Astrocyte of the spinal cord (primary cell): ENCODE measurements at places on chromosomes 3 and 15.
A peak's percentile ranks its signal among the peaks of the same experiment; 100 is the strongest.

DNA sequence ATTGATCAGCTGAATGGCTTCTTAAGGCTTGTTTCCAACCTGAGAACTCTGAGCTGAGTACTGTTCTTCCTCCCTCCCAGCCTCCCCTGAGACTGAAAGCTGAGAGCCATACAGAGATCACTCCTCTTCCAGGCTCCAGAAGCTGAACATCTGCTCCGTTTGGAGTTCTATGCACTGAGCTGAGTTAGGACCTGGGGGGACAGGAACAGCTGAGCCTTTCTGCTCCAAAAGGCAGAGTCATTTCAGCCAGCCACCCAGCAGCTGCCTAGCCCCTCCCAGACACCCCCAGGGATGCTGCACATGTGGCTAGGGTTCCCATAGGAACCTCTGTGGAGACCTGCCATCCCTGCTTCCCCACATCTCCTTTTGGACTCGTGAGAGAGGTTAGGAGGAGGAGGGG, 64.2 kb upstream of the GLCE start:
- no peak for DNase-seq

DNA sequence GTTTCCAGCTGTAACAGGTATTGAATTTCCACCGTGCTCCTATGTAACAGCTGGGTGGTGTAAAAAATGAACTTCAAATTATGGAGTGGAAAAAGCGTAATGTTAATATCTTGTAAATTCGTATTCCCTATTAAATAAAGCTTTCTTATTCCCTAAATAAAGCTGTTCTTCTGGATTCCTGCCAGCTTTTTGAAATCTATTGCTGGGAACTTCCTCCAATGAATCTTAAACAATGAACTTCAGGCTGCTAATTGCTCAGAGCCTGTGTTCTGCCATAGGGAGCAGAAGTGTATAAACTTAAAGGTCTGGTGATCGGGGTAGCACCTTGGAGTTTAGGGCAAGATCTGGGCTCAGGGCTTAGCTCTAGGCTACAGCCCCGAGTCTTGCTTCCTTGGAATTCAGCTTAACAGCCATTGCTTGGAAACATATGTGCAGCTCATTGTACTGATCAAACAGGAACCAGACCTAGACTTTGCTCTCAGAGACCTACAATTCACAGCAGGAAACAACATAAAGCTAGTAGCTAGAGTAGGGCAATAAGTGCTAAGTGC, 1.4 kb downstream of the ARL14 start:
- no peak for DNase-seq

- DNase-seq = no peak
These were observed 65.4 kb upstream of the PEX5L start for GRCh38 chr3:180102134-180102533.

DNA sequence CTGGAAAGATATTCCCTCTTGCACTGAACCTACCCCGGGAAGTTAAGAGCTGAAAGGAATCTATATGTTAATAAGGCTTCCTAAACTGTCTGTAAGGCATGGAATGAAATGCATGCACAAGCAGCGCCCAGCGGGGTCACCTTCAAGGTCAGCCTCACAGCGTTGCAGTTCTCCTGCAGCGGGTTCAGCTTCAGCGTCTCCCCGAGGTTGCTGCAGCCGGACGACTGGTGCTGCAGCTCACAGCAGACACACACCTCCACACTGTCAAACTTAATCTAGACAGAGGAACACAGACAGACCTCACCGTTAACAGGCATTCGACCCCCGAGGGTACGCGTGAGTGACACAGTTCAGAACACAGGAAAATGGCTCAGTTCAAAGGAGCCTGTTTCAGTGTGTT, 73.3 kb downstream of the NSMCE3 start:
- no peak for DNase-seq

DNA sequence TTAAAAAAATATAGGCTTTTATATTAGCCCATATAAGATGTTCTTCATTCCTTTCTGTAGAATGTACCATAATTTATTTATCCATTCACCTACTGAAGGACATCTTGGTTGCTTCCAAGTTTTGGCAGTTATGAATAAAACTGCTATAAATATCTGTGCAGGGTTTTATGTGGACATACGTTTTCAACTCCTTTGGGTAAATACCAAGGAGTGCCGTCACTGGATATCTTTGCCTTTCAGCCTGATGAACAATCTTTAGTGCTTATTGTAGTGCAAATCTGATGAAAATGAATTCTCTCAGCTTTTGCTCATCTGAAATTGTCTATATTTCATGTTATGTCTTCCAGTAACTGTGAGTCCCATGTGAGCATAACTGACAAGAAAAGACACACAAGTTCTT, 26.6 kb upstream of the BLM start:
- no peak for DNase-seq

- peak; percentile 85 for DNase-seq
These were observed 26.2 kb downstream of the TRAK1 start for GRCh38 chr3:42117175-42118008.

GRCh38 chr3:186637686-186638085, 2.5 kb upstream of the FETUB start:
- no peak for DNase-seq

DNA sequence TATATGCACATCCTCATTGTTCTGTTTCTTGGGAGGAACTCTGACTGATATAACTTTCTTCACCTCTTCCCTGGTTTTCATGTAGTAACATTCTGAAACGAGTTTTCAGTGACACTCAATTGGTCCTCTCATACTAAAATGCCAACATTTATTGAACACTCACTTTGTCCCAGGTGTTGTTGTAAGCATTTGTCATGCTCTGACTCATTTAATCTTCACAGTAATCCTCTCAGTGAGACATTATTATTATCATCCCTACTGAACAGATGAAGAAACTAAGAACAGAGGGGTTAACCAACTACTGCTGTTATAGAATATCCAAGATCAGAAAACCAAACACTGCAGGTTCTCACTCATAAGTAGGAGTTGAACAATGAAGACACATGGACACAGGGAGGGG, 94.1 kb upstream of the MRPL3 start:
- DNase-seq = no peak

DNA sequence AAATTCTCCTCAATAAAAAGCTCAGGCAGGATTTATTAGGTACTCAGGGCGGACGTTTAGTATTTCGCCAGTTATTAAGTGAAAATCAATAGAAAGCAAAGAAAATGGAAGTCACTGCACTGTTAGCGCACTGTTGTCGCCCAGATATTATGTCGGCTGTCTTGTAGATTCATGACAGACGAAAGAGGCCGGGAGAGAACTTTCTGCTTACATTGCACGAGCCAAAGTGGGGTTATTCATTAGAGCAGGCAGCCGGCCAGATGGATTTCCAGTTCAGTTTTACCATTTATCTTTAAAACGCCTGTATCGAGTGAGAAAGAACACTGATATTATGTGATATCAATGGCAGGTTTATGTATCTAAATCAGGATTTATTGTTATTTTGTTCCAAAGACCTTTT, 866.0 kb upstream of the NR2F2 start:
- peak; percentile 46 for DNase-seq

- DNase-seq = peak; percentile 59
These were observed 310.4 kb downstream of the ERC2 start for GRCh38 chr3:56157693-56158362.

GRCh38 chr3:193788189-193788991, 195.4 kb downstream of the OPA1 start:
- DNase-seq = peak; percentile 68

DNA sequence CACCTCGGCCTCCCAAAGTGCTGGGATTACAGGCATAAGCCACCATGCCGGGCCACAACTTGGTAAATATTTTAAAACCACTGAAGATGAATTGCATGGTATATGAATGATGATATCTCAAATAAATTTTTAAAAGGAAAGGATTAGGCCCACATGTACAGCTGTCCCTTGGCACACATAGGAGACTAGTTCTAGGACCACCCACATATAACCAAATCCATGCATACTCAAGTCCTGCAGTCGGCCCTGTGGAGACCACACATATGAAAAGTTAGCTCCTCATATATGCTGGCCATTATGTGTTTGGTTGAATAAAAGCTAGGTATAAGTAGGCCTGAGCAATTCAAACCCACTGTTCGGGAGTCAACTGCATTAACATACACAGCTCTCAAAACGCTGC, 10.6 kb downstream of the CLPX start:
- no peak for DNase-seq

DNA sequence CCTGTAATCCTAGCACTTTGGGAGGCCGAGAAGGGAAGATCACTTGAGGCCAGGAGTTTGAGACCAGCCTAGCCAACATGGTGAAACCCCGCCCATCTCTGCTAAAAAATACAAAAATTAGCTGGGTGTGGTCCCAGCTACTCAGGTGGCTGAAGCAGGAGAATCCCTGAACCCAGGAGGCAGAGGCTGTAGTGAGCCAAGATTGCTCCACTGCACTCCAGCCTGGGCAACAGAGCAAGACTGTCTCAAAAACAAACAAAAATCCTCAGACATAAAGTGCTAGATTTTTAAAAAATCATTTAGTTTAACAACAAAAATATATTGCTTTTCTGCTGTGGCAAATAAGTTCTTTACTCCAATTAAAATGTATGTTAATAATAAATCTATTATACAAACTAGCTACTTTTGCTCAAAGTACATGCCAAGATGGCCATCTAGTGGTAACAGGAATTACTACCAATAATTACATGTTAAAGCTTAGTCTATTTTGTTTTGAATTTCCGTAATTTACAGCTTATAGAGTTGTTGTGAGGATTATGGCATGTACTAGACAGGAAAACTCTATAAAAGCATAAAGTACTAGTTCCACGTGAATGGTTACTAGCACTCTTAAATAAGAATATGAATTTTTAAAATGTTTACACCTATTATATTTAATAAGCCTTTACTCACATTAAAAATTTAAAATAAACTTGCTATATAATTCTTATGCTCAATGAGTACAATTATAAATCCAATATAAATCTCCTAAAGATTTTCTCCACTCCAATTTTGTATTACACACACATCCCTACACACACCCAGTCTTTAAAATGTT, 39.0 kb downstream of the GABPB1 start:
- DNase-seq = peak; percentile 62

DNA sequence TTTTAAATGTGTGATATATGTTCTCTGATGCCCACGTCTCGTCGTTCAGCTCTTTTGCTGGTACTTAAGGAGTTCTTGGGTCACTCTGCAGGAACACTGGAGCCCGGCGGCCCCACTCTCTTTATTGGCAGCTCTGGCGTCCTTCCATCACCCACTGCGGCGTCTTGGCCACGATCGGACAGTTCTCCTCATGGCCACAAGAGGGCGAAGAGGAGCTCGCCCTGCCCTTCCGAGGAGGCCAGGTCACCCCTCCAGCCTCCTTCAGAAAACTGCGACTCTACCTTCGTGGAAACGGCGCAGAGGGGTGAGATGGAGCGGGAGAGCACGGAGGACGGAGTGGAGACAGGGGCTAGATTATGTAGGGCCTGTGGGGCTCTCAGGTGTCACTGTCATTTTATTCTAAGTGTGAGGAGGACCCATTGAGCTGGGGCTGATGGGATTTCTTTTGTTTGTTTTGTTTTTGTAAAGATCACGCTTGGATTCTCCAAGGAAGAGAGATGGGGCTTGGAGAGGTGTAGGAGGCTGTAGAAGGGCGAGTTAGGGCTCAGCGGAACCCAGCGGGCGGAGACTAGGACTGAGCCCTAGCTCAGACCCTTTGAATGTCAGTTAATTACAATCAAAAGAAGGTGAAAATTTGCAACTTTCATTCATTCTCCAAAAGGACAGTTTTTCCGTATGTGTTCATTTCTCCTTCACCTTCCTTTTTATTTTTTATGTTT, 28.0 kb upstream of the GABRA5 start:
- no peak for DNase-seq

DNA sequence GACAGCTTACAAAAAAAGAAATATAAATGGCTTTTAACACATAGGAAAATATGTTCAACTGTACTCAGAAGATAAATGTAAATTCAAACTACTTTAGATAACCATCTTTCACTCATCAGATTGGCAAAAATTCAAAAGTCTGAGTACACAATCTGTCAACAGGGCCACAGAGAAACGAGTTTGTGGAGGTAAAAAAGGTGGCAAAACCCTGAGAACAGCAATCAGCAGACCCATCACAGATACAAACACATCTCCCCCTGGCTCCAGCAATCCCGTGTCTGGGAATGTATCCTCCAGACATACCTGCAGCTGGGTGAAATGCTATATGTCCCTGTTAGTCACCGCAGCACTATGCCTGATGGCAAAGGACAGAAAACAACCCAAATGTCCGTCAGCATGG, 149.5 kb downstream of the OSBPL10 start:
- no peak for DNase-seq

DNA sequence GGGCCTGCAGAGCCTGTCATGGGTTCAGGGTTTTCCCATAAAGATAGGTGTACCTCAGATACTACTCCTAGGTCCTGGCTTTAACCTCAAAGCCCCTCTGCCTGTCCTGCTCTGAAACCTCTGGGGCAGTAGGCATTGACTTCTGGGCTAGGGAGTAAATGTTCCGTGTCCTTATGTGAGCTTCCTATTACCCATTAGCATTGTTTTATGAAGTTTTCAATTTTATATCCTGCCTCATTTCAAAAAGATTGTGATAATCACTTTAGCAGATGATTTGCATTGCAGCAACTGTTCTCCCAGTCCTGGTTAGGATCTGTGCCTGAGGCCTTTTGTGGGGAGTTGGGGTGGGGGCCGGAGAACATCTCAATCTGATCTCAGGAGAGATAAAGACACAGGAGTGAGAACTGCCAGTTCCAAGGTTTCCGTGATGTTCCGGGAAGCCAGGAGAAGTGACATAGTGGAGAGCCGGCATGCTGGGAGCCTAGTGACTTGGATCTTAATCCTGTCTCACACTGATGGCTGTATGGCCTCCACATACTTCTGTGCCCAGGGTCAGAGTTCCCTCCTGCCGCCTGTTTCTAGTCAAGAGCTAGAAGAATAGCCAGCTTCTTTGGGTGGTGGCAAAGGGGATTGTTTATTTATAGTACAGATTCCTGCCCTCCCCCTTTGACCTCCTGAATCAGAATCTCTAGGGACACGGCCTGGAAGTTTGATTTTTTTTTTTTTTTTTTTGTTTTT, 10.6 kb downstream of the TPM1 start:
- peak; percentile 35 for DNase-seq

DNA sequence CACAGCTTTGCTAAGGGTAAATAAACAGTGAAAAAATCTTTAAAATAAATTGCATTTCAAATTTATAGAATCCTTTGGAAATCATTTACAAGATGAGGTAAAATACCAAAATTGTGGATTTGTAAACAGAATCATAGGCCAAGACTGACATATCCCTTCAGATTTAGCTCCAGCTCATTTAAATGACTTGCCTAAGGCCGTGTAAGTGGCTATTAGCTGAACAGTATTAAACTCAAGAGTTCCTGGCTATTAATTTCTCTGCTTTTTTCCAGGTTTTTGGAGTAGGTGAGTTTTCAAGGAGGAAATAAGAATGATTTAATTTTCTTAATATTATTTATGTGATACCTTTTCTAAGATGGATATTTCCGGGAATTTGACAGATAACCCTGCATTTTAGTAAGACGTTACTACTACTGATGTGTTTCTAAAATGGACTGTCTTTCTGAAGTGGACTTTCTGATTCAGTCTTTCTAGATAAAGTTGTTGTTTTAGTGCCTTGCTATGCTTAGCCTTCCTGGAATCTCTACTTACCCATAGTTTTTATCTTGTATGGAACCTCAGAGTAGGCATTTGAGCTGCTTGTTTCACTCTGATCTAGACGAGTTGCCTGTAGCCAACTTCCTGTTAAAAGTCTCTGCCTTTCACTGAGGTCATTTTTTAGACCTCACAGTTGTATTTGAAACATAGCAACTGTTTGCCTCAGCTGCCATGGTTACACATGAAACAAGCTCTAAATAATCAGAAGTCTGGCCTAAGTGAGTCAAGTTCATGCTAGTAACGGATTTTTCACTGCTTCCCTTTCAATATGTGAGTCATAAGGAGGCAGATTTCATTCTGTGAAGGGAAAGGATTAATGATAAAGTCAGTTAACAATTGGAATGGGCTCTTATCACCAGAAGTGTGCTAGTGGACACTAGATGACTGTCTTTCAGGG, 127.0 kb downstream of the KLHL25 start:
- DNase-seq = peak; percentile 99
